ENCODE measurements at places on chromosomes 11 and 22.

DNA sequence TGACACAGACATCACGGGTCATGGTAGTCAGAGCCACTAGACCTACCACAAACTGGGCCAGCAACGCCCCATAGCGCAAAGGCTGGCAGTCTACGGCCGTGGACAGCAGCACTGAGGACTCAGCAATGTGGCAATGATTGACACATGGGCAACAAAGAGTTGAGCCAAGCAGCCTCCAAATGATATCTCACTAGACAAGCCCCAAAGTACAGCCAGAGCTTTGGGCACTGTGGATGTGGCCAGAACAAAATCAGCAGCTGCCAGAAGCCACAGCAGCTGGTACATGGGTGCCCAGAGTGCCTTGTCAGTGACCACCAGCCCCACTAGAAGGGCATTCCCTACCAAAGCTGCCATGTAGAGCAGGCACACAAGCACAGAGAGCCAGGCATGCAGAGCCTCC, 11.2 kb upstream of the UBQLNL start:
- no peak for DNase-seq

GRCh38 chr22:43392385-43392989, 19.3 kb upstream of the MPPED1 start:
- no peak for DNase-seq

- DNase-seq = no peak
These were observed 67.2 kb upstream of the BMAL1 start for GRCh38 chr11:13210424-13210823.

DNA sequence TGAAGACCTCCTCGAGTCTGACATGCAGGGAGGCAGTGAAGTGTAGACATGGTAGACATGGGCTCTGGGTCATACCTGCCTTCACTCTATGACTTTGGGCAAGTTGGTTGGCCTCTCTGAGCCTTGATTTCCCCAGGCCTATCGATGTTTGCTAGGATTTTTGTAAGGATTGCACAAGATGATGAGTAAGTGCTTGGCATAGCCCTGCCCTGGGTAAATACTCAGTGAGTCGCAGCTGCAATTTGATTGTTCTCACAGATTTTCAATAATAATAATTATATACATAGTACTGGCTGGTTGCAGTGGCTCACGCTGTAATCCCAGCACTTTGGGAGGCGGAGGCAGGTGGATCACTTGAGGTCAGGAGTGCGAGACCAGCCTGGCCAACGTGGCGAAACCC, 18.1 kb downstream of the MCM5 start:
- no peak for DNase-seq

- DNase-seq = no peak
These were observed 6.0 kb downstream of the HOATZ start for GRCh38 chr11:111520560-111520959.

DNA sequence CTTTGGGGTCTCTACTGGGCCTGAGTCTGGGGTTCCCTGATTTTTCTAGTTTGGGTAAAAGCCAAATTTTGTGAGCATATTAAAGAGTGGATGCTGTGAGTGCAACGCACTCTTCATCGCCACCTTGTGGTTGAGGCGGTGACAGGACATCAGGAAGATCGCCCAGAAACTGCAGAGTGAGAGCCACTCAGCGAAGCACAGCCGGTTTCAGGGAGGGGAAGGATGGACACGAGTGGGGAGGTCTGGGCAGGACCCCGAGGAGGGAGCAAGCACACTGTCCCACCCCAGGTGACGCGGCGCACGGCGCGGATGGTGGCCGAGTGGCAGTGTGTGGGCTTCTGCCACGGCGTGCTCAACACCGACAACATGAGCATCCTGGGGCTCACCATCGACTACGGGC, 9.1 kb downstream of the SELENOO start:
- no peak for DNase-seq

GRCh38 chr11:103623933-103624332, 412.5 kb upstream of the DDI1 start:
- DNase-seq = no peak

- no peak for DNase-seq
These were observed 12.6 kb upstream of the PRDM11 start for GRCh38 chr11:45133878-45134277.

DNA sequence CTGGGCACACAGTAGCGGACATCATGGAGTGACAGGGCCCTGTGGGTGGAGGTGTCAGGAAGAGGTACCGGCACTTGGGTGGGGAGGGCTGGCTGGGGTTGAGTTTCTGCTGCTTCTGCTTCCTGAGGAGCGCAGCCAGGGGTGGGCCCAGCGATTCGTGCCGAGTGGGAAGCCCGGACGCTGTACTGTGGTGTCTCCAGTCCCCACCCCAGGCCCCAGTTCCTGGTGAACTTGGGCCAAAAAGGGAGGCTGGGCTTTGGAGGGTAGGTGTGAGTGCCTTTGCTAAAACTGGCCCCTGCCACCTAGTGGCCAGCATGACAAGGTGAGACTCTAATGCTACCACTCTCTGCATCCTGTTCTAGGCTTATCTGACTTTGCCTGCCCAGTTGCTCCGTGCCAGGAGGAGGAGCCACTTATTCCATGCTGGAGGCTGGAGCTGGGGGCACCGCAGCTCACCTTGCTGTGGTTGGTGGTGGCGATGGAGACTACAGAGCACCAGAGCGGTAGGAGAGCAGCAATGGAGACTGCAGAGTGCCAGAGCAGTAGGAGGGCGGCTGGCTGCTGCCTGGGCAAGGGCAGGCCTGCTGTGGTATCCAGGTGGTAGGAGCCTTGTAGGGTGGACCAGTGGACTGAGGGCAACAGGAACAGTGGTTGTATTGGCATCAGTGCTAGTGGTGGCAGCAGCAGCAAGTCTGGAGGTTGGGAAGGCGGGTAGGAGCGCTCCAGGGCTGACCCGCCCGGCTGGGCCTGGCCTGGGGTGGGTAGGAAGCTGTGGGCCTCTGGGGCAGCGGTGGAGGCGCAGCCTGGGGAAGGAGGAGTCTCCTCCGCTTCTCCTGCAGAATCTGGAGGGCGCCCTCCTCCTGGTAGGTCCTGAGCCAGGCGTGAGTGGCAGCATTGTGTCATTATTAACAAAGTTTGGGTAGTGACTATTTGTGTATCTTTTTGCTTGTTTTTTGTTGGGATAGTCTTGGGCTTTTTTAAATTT, 2.2 kb upstream of the RFPL2 start:
- no peak for DNase-seq

GRCh38 chr22:37521236-37521739, 2.1 kb upstream of the CARD10 start:
- DNase-seq = no peak

- no peak for DNase-seq
These were observed 43.4 kb upstream of the MICAL2 start for GRCh38 chr11:12066799-12067508.

Measured in cortex of kidney (tissue), 1 donor.